B cell (primary cell): ENCODE measurements at places on chromosomes 12 and 14. TPM values are rescaled to one million over a fixed set of nuclear protein-coding genes. Genes with fewer than 3 reads are reported as not detected.

The CMA1 gene
- not detected in 2 replicates for total RNA-seq

The OASL gene
- 1.1 and 1.3 TPM in 2 replicates for total RNA-seq

The GNG2 gene
- total RNA-seq = 57.6 and 69.8 TPM in 2 replicates

The CMKLR1 gene
- total RNA-seq = 0.49 and 0.54 TPM in 2 replicates

The FMNL3 gene
- 69.9 and 73.7 TPM in 2 replicates for total RNA-seq

The CEBPE gene
- 0.37 TPM in 1 of 2 replicates, not detected in the other for total RNA-seq

The HOXC12 gene
- not detected in 2 replicates for total RNA-seq

The KRT6C gene
- total RNA-seq = not detected in 2 replicates

The TFCP2 gene
- total RNA-seq = 37.0 and 38.8 TPM in 2 replicates

The PMCH gene
- not detected in 2 replicates for total RNA-seq

The KRT78 gene
- total RNA-seq = not detected in 2 replicates
